Gastrocnemius medialis (tissue), 4 donors: ENCODE measurements at places on chromosomes 5 and 9.

GRCh38 chr5:123844873-123845272 is 332.9 kb downstream of the CSNK1G3 start:
- no peak for DNase-seq

DNA sequence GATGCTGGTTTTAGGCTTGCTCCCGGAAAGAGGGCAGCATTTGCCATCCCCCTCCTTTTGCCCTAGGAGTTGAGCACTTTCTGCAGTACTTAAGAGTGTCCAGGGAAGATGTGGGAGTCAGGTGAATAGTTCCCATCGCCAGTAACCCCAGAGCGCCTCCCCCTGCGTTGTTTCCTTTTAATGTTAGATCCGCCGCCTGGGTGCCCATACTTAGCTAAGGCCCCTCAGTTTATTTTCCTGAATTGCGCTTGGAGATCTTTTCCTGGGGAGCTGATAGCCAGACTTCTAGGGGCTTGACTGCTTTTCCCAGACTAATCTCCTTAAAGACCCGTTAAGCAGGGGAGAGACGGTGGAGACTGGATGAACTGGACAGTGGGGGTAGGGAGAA is 377 bp upstream of the PCDHAC2 start:
- no peak for DNase-seq

- peak; percentile 58 for DNase-seq
Measured at GRCh38 chr9:86577420-86578333, 223.5 kb upstream of the TUT7 start.

DNA sequence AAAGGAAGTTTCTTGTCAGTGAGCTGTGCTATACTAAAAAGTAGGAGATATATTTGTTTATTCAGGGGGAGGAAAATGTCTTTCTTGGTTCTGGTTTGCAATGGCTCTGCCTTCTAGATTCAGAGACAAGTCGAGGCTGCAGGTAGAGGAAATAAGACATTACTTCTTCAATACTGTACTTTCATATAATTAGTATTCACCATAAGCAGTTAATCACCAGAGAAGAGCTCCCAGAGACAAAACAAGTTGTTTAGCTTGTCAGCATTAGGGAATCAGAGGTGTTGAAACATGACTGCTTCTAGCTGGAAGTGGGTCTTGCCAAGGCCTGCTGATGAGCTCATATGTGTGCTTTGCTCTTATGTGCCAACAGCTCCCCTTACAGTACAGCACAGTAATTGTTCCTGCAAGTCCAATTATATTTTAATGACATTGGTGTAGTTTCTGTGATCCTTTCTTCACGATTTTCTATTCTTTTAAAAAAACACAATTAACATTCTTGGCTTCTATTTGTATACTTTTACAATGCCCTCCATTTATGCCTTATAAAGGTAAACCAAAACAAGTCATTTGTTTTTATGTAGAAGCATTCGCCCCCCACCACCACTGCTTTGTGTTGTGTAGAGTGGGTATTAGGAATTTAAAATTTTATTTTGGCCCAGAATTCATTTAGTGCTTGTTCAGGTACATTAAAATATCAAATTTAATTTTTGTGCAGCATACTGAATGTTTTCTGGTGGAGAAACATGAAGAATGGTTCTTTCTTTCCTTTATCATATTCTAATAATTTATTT is 112.2 kb downstream of the RPS23 start:
- peak; percentile 86 for DNase-seq

GRCh38 chr5:120430572-120430971 is 33.5 kb upstream of the PRR16 start:
- no peak for DNase-seq

DNA sequence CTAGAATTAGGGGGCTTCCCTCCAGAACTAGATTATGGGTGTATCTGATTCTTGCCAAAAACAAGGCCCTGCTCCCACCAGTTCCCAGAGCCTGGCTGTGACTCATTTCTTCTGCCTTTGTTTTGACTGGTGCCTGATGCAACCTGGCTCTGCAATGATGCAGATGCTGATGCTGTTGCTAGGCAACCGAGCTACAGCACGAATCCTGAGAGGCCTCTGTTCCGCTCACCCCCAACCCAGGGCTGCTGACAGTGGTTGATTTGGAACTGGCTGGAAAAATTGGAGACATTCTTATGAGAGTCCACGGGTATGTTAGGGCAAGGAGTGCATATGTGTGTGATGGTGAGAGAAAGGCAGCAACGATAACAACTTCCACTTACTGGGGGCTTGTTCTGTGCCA is 100.3 kb downstream of the NSG2 start:
- no peak for DNase-seq

GRCh38 chr5:154412925-154413324 is 32.9 kb upstream of the SAP30L start:
- no peak for DNase-seq
